HCT116 (cell line): ENCODE measurements at places on chromosomes 11 and 22.

- no peak for DNase-seq
Observed at GRCh38 chr11:128291835-128292234, 295.5 kb downstream of the ETS1 start.

- DNase-seq, result no peak
Observed at GRCh38 chr11:8584082-8584481, 9.9 kb downstream of the STK33 start.

DNA sequence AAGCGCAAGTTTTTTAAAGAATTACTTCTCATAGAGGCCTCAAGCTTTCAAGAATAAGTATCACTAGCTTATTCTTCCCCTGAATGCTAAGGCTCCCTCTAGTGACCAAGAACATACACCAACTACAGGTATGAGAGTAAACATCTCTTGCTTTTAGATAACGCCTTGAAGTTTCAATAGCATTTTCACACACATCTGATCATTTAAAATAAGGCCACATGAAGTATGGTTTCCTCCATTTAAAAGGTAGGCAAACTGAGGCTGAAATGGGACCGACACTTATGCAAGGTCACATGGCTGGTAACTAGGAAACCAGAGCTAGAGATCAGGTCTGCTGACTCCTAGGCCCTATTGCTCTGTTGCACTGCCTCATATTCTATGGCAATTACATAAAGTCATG is 66.5 kb downstream of the CCDC34 start:
- peak; percentile 27 for DNase-seq

GRCh38 chr11:130866831-130867230 is 49.4 kb downstream of the SNX19 start:
- no peak for DNase-seq

DNA sequence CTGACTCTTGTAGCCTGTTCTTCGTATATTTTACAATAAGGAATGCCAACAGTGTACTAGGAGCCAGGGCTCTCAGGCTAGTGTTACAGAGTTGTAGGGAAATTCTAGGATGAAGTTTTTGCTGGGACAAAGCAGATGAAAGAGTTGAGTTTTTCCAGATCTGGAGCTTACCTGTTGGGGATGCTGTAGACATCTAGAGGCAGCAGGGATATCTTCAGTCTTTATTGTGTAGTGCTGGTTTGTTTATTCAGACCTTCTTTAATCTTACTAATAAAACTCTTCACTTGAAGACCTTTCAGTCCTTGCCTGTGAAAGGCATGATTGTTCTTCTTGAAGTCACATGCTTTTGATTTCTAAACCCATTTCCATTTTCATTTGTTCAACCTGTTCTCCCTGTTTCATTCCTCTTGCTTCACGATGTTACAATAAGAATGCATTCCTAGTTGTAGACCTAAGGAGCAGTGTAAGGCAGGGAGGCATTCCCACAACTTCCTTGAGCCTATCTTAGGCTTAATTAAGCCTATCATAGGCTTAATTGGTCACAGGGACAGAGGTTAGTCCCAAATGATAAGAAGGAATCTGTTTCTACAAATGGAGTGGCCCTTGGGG is 7.9 kb upstream of the SLC37A2 start:
- no peak for DNase-seq

GRCh38 chr11:15629690-15630321 is 515.1 kb downstream of the INSC start:
- DNase-seq, result peak; percentile 16

DNA sequence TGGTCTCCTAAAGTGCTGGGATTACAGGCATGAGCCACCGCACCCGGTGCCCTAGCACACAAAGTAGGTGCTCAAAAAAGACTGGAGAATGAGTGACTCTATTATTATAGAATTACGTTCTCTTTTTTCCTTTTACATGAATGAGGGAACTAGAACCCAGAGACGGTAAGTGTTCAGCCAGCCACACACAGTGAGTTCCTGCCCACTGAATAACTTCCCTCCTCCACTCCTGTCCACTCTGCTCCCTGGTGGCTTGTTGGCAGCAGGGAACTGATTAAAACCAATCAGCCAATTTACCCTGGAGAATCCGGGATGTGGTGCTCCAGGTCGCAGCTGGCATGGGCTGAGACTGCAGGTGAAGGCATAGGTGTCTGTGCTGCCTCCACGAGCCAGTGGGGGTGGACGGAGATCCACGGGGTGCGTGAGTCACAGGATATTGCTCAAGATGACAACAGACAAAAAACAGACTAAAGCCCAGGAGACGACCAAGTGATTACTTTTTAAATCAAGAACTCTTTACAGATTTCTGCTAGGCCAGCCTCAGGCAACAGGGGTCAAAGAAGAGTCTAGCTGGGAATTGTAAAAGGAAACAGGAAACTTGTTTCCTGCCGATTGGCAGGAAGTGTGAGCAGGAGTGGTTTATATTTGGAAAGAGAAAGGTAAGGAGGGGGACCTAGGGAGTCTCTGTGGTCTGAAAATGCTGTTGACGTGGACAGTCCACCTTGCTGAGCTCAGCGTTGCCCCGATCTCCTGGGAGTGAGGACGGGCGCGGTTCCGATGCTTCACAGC is 95.2 kb upstream of the TP53I11 start:
- peak; percentile 6 for DNase-seq

- no peak for DNase-seq
Observed at GRCh38 chr11:117670924-117671323, 126.1 kb downstream of the DSCAML1 start.
